ENCODE measurements at places on chromosomes 2 and 18.

DNA sequence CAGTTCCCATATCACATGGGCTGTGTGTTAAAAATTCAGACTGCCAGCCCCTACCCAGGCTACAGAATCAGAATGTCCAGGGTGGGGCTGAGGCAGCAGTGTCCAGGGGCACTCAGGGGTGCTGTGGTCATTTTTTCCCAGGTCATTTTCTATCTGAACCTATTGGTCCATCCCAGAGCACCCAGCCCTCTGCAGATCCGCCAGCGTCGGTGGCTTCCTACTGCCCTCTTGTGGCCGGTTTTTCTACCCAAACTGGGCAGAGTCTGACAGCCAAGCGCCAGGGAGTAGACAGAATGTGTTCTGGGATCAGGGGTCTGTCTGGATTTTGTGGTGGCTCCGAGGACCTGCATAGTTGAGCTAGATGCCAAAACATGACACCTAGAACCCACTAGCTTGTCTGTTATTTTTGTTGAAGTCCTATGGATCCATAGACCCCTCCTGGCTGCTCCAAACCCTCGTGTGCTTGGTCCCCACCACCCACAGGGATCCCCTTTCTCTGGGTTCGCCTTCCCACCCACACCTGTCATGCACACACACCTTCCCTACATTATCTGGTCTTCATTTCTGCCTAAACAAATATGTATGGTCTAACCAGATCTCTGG, 34.1 kb upstream of the RMDN2 start:
- DNase-seq: peak; percentile 54

DNA sequence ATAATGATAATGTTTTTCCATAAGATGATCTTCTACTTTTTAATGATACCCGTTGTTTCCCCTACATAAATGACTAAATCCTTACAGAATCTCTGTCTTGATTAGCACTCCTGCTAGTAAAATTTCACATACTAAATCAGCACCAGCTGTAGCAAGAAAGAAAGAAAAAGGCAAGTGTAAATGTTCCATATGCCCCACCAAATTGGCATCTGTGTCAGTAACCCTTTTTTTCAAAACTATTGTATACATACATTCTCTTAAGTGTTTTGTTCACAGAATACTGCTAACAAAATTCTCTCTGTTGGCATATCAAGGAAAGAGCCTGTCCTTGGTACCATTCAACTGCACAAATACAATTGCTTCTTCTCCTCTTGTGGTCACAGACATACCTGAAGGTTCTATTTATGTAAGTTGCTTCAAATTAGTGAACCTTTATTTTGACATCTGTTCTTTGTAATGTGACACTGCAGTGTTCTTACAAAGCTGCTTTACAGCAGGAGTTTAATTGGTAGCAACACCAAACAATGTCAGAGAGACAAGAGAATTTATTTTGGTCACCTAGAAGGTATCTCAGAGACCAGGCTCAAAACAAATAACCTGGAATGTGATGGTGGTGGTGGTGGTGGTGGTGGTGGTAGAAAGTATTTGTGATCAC, 641.9 kb downstream of the ZEB2 start:
- DNase-seq: no peak

GRCh38 chr2:84980263-84980983, 9.5 kb downstream of the KCMF1 start:
- DNase-seq: no peak

DNA sequence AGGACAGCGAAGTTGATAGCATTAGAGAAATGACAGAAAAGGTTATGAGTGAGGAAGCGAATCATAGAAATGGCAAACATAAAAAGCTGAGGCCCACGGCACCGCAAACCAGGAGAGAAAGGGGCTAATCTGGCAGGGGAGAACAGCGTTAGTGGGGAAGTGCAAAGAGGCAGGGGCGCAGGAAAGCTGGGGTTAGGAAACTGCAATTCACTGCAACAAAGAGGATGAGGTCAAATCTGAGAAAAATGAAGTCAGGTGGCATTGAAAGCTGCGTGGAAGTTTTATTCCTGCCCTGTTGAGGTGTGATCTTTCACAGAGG, 653 bp upstream of the ABI2 start:
- no peak for DNase-seq

DNA sequence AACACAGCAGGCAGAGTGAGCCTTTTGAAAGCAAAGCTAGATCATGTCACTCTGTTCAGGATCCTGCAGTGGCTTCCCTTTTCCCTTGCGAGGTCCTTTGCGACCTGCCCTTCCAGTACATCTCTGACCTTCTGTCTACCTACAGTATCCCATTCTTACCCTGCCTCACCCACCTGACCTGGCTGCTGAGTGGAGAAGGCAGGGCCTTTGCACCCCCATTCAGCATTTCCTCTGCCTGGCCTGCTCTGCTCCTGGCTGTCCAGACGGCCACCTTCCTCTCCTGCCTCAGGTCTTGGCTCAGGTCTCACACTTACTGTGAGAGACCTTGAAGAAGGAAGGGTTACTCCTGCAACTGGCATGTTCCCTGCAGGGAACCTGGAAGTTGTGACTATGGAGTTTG, 77.4 kb downstream of the MAPRE2 start:
- no peak for DNase-seq

DNA sequence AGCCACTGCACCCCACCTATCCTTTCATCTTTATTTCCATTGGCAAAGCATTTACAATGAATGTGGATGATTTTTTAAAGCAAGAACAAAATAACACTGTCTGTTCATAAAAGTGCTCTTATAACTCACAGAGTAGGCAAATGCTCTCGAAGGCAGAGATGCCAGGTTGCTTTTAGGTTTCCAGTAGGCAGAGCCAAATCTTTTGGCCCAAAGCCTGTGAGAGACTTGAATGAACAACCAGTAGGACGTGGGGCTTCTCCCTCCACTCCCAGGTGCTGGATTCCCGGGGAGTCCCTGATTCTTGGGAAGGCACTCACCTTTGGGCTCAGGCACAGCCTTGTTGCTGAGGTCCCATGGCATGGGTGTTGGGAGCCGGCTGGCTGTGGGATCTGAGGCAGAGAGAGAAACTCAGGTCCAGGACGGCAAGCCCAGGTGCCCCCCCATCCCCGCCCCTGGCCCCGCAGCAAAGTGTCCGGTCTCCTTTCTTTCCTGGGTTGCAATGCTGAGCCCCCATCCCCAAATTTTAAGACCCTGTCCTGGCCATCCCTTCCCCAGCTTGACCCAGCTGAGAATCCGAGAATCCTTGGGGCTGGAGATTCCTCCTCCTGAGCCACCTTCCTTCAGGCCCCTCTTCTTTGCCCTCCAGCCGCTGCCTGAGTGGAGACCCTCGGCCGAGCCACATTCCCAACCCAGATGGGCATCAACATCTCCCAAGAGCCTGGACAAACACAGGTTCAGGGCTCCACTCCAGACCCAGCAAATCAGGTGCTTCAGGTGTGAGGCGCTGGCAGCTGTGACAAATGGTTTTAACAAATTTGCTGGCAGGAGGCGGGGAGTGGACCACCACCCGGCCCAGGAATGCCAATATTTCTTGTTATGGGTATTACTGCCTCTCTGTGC, 5.8 kb downstream of the NEURL3 start:
- no peak for DNase-seq

GRCh38 chr2:168956392-168956791, 55.3 kb downstream of the G6PC2 start:
- no peak for DNase-seq

GRCh38 chr2:144460727-144461307, 59.1 kb downstream of the ZEB2 start:
- no peak for DNase-seq

DNA sequence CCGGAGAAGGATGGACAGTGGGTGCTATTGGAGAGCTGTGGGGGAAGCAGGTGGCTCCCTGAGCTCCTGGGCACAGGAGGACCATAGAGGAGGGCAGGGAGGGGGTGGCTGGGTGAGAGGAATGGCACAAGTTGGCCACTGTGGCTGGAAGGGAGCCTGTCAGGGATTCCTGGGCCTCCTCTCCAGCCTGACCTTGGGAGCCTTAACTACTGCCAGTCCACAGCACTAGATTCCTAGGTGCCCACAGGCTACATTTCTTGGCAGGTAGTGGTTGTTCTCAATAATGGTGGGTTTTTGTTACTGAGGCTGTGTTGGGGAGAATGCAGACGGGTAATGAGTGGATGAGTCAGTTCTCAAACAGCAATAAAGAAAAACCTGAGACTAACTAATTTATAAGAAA, 26.0 kb downstream of the EFHD1 start:
- no peak for DNase-seq
